ENCODE measurements at places on chromosomes 6 and 20.

DNA sequence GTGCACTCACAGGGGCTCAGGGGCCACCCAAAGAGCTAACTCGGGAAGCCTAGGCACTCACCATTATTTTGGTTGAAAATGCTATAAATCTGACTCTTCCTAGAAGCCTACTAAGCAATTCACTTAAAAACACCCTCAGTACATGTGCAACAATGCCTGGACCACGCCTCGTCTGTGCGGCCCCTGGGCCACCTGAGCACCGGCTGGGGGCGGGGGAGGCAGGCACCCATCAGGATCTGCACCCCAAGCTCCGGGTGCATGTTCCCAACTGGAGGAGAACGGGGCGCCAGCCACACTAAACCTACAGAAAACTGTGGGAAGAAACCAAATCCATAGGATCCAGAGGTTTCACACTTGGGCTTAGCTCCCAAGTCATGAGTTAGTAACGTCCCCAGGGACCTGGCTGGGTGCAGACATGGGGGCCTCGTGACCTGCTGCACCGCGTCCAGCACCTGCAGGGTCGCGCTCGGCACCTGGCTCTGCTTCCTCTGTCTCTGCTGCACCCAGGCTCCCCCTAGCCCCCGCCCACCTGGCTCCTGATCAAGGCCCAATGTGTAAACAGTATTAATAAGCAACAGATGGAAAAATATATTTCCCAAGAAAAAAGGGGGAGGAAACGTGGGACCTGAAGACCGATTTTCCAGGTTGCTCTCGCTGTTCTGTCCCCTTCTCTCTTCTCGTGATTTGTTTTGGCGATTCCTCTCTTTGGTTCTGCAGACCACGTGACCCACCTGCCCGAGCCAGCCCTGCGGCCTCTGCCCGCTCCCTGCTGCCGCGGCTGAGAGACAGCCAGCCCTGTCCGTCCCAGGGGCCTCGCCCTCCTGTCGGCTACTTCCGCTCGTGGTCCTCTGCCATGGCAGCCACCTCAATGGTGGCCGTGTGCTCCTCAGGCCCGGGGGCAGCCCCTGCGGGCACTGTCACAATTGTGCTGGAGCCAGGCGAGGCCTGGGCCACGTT lies 15.5 kb upstream of the HELZ2 start:
- DNase-seq, result no peak

GRCh38 chr6:126380072-126380583 lies 40.2 kb downstream of the CENPW start:
- DNase-seq, result no peak

- DNase-seq, result no peak
Measured at GRCh38 chr20:59643615-59644061, 39.3 kb downstream of the PHACTR3 start.

- peak; percentile 45 for DNase-seq
Measured at GRCh38 chr6:73382462-73383113, 12.0 kb upstream of the DDX43 start.

- DNase-seq, result no peak
Measured at GRCh38 chr20:20224806-20225205, 143.1 kb upstream of the INSM1 start.

DNA sequence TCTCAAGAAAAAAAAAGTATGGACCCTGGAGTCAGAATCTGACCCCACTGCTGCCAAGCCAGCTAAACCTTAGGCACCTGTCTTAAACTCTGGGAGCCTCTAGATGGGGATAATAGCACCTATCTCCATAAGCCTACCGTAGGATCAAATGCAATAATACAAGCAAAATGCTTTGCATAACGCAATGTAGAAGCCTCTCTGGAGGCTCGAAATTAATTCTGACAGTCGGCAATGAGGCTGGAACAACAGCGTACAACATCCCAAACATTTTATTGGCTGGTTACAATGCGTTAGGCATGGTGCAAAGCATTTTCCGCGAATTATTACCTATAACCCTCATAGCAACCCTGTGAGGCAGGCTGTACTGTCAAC lies 521 bp downstream of the CDK5RAP1 start:
- peak; percentile 10 for DNase-seq

DNA sequence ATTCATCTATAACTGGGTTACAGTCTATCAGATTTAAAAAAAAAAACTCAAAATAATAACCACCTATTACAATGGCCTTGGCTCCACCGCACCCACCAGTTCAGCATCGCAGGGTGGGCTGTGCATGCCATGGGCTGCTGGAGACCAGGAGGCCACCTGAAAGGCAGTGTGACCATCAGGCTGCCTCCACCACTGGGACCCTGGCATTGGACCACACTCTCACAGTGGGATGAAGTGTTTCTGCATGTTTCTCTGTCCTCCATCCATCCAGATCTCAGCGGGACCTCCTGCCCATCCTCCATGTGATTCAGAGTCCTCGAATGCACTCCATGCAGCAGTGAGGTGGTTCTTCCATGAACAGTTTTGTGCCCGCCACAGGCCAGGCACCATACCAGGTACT lies 206.1 kb upstream of the CST7 start:
- DNase-seq, result no peak

GRCh38 chr6:46279874-46280273 lies 109.1 kb upstream of the ENPP5 start:
- DNase-seq, result no peak

GRCh38 chr6:119174085-119174445 lies 95.6 kb upstream of the FAM184A start:
- no peak for DNase-seq

GRCh38 chr6:117818449-117818848 lies 88.6 kb upstream of the SLC35F1 start:
- DNase-seq, result no peak

GRCh38 chr20:54419531-54419930 lies 55.9 kb upstream of the DOK5 start:
- DNase-seq, result no peak

- no peak for DNase-seq
Measured at GRCh38 chr6:62528894-62529526, 243.0 kb upstream of the KHDRBS2 start.

DNA sequence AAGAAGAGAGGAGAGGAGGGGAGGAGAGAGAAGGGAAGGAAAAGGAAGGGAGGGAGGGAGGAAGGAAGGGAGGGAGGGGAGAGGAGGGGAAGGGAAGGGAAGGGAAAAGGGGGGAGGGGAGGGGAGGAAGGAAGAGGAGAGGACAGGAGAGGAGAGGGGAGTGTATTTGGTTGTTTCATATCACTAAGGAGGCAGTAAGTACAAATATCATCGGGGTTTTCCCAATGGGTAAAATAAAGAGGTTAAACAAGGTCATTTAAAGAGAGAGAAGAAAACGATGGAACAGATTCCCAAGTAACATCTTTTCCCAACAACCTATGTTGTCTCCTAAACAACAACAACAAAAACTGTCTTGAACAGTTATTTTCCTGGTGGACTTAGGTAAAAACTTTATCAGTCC lies 43.6 kb downstream of the MBOAT1 start:
- no peak for DNase-seq

Data from EL (cell line).